ENCODE measurements at places on chromosomes 13 and 19.
A peak's percentile ranks its signal among the peaks of the same experiment; 100 is the strongest.

DNA sequence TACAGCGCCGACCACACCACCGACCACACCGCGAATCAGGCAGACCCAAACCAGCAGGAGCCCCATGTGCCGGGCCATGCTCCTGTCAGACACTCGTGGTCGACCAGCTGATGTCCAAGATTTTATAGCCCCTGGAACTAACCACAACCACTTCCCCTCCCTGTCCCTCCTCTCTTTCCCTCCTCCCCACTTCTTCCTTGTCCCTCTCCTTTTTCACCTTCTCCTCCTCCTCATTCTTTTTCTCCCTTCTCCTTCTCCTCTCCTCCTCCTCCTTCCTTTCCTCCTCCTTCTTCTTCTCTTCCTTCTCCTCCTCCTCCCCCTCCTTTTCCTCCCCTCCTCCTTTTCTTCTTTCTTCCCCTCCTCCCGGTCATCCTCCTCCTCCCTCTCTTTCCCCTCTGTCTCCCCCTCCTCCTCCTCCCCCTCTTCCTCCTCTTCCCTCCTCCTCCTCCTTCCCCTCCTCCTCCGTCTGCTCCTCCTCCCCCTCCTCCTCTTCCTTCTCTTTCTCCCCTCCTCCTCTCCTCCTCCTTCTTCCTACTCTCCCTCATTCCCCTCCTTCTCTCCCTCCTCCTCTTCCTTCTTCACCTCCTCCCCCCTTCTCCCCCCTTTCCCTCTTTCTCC is 670 bp downstream of the BSPH1 start:
- H3K36me3 ChIP-seq: no peaks in the 10 kb centered on the region
- no peak for DNase-seq
- no peak overlapping the region for H3K4me3 ChIP-seq

DNA sequence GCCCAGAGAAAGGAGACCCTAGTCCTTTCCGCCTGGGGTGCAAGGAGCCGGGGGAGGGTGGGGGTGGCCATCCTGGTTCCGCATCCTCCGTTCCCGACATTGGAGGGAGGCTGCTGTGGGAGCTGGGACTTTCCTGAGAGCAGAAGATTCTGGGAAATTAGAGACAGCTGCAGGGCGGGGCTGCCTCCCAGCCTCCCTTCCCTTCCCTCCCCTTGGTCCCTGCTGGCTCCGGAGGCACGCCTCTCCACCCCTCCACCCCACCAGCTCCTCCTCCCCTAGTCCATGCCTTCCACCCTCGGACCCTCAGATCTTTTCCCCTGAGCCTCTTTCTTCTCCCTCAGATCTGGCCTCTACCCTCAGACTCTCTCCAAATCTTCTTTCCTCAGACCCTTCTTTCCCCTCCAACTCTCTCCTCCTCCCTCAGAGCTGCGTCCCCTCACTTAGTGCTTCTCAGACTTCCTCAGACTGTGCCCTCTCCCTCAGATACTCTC is 3.1 kb upstream of the BCL3 start:
- H3K4me1 ChIP-seq: peaks cover 27% of the 10 kb centered on the region
- peak overlapping the region; percentile 63 for H3K4me3 ChIP-seq
- DNase-seq: no peak
- H3K27ac ChIP-seq: peak overlapping the region; percentile 68
- H3K27me3 ChIP-seq: peaks cover 36% of the 10 kb centered on the region

DNA sequence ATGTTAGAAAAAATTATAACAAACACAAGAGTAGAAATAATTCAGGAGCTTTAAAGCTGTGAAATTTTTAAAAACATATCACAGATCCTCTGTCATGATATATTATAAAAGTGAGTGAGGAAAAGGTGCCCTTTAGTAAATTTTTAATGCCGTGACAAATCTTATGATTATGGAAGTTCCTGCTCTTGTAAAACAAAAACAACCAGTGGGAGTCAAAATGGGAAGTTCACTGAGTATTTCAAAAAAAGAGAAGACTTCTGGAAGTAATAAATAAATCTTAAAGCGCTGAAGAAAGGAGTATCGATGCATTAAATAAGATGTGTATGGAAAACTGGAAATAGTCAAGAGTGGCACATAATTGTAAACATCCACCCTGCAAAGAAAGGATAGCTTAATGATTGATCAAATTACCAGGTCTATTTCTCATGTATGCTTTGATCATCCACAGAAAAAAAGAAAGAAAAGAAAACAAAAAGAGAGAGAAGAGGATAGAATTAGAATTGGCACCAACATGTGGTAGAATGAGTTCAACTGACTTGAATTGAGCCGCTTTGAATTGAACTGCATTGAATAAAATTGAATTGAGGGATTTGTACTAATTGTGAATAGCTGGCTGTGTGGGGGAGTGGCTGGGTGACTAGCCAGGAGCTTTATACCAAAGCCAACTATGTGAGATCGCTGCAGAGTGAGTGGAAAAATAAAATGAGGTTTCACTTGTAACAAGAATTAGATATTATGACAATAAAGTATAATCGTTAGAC is 647.6 kb upstream of the SPRY2 start:
- no peaks in the 10 kb centered on the region for H3K4me1 ChIP-seq
- no peaks in the 10 kb centered on the region for H3K27me3 ChIP-seq
- DNase-seq: no peak
- no peak overlapping the region for H3K27ac ChIP-seq

DNA sequence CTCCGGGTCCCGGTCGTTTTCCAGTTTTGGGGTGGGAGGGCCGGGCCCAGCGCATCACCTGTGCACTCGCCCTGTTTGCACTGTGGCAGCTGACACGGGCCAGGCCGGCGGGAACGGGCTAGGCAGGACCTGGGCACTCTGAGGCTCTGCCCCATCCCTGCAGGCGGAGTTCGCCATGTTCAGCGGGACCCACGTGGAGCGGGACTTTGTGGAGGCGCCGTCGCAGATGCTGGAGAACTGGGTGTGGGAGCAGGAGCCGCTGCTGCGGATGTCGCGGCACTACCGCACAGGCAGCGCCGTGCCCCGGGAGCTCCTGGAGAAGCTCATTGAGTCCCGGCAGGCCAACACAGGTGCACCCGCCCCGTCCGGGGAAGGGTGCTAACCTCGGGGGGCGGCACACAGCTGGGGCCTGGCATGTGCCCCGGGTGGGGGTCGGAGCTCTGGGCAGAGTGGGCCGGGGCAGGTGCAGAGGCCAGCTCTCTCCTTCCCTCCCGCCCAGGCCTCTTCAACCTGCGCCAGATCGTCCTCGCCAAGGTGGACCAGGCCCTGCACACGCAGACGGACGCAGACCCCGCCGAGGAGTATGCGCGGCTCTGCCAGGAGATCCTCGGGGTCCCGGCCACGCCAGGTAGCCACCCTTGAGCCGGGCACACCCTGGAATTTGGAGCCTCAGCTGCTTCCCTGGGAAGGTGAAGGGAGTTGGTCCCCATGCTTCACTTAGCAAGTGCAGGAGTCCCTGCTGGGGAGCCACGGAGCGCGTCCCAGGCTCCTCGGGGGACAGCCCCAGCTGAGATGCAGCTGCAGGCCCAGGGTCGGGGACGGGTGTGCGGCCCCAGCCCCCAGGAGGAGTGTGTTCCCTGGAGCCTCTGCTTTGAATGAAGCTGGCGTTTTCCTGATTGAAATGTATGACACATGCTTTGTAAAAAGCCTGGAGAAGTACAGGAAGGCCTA is 9.3 kb upstream of the ZNF554 start:
- no peak overlapping the region for H3K4me3 ChIP-seq
- H3K36me3 ChIP-seq: peaks cover 3% of the 10 kb centered on the region
- no peaks in the 10 kb centered on the region for H3K27me3 ChIP-seq

DNA sequence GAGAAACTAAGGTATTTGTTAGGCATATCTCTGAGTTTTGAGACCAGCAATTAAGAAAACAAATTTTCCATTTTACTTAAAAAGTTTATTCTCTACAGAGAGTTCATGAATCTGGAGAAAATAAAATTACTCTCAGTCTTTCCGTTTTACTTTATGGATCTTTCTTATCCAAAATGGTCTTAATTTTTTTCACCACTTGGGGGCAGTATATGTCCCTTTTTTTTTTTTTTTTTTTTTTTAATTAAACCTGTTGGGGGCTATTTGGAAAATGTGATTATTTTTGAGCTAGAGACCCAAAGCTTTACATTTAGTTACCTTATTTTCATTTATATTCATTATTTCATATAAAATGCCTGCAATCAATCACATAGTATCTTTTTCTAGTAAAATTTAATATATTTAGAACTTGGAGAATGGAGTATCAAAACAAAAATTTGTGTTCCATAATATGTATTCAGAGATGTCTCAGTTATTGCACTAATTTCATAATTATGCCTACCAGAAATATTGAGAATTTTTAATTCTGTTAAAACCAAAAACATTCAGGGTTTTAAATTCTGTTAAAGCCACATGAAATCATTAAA is 27.1 kb downstream of the PIBF1 start:
- peak overlapping the region; percentile 67 for H3K27ac ChIP-seq
- peaks cover 10% of the 10 kb centered on the region for H3K4me1 ChIP-seq
- no peaks in the 10 kb centered on the region for H3K27me3 ChIP-seq

DNA sequence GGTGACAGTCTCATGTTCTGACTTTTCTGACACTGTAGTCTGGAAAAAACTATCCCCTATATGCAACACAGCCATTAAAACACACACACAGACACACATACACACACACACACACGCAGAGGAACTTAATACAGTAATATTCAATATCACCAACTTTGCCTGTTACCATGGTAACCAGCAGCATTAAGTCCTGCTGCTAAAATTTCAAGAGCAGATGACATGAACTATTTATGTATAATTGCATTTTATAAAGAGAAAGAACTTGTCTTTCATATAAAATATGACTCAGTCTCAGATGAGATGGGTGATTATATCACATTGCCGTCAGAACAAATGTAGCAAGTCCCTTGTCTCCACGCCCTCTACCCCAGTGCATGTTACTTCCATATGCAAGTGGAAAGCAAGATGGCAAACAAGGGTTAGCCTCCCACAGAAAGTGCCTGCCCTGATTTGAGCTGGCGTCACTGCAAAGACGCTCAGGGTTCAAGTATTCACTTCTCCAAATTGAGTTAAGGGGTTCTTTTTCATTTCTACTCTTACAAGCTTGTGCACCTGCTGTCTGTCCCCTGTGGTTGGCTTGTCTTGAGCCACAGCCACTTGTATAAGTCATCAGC is 576.8 kb downstream of the UQCRFS1 start:
- no peaks in the 10 kb centered on the region for H3K4me1 ChIP-seq
- H3K27ac ChIP-seq: no peak overlapping the region
- no peak overlapping the region for H3K4me3 ChIP-seq
- H3K36me3 ChIP-seq: no peaks in the 10 kb centered on the region
- H3K27me3 ChIP-seq: peaks cover 3% of the 10 kb centered on the region

DNA sequence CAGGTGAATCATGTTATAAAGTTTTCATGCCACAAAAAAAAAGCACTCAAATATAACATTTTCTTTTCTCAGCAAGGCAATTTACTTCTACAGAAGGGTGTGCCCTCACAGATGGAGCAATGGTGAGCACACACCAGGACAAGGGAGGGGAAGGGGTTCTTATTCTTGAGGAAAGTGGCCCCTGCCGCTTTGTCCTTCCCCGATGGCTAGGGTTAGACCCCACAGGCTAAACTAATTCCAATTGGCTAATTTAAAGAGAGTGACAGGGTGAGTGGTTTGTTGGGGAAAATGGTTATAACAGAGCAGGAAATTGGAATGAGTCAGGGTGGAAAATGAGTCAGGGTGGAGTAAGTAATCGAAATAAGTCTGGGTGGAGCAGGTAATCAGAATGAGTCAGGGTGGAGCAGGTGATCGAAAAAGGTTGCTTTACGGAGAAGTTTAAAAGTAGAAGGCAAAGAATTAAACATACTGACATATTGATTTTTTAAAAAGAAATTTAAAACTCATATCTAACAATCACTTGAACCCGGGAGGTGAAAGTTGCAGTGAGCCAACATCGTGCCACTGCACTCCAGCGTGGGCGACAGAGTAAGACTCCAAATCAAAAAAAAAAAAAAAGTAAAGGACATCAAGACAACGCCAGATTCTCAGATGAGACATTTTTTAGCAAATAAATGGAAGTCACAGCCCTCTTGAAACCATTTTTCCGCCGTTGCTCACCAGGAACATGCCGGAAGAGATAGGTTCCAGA is 813 bp downstream of the ZNF562 start:
- DNase-seq: no peak
- peak overlapping the region; percentile 96 for H3K4me3 ChIP-seq
- peak overlapping the region; percentile 99 for H3K27ac ChIP-seq
- peaks cover 38% of the 10 kb centered on the region for H3K36me3 ChIP-seq
- no peaks in the 10 kb centered on the region for H3K27me3 ChIP-seq
- no peaks in the 10 kb centered on the region for H3K4me1 ChIP-seq

DNA sequence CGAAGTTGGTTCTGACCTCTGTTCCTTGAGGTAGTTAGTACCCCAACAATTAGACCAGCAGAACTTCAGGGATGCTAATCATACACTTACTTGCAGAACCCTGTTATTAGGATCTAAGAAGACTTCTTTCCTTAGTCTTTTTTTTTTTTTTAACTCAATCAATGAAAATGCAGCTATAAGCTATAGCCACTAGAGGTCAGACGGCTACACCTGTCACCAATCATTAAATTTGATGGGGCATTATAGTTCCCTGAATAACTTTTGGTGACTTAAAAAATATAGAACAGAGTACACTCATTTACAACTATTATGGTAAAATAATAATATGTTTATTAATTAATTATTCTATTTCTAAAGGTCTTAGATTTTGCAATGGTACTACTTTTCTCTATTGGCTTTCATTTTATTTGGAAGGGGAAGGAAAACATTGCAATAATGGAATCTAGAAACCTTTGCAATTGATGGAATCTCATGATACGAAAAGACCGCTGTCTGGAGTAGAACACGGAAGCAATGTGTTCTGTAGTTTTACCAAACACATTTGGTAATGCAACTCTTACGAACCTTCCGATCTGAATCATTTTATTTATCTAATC is 483.2 kb downstream of the DIAPH3 start:
- H3K4me3 ChIP-seq: no peak overlapping the region
- H3K27me3 ChIP-seq: no peaks in the 10 kb centered on the region
- H3K27ac ChIP-seq: no peak overlapping the region

GRCh38 chr19:46998445-46999125 is 21.1 kb upstream of the NPAS1 start:
- no peak overlapping the region for H3K27ac ChIP-seq
- H3K4me1 ChIP-seq: no peaks in the 10 kb centered on the region
- no peaks in the 10 kb centered on the region for H3K36me3 ChIP-seq
- no peak overlapping the region for H3K4me3 ChIP-seq
- DNase-seq: no peak
- no peaks in the 10 kb centered on the region for H3K27me3 ChIP-seq

DNA sequence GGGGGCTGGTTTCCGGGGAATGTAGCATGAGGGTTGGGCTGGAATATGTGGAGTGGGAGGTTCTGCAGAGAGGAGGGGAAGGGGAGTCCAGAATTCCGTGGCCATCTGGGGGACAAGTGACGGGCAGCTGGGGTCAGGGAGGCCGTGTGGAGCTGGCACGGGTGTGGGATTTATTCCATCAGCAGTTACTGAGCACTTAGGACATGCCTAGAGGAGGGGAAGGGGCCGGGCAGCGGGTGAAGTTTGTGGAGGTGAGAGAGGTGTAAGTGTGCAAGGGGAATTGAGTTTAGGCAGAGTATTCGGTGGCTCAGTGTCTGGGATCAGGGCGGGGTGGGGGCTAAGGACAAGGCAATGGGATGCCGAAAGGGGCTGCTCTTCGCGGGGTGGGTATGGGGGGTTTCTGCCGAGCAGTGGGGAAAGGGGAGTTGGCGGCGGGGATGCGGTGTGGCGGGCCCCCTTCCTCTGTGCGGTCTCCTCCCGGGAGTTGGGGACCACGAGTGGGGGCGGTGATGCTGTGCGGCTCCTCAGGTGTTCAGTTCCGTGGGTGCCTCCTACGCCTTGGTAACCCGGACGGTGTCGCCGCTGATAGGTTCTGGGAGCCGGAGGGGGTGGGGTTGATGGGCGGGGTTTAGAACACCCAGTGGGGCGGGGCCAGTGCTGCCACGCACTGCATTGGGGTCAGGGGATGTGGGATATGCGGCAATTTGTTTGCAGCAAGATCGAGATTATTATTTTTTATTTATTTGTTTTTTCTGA is 5.4 kb downstream of the CCDC61 start:
- DNase-seq: no peak
- H3K4me3 ChIP-seq: peak overlapping the region; percentile 86
- peaks cover 19% of the 10 kb centered on the region for H3K27me3 ChIP-seq
- peaks cover 3% of the 10 kb centered on the region for H3K36me3 ChIP-seq
- peaks cover 27% of the 10 kb centered on the region for H3K4me1 ChIP-seq
- H3K27ac ChIP-seq: peak overlapping the region; percentile 86
